Keratinocyte (primary cell): ENCODE measurements at places on chromosomes 5 and 9.

DNA sequence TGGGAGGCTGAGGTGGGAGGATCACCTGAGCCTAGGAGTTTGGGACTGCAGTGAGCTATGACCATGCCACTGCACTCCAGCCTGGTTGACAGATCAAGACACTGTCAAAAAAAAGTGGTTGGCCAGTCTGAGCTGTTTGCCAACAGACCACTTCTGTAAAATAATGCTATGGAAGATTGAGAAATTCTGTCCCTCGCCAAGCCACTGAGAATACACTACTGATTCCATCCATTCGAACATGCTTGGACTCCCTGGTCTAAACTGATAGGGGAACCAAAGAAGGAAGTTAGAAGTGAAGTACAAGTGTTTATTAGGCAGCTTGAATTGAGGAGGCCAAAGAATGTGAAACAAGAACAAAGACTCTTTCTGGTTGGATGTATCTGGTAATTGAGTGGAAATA, 27.2 kb downstream of the ENC1 start:
- no peak for DNase-seq

DNA sequence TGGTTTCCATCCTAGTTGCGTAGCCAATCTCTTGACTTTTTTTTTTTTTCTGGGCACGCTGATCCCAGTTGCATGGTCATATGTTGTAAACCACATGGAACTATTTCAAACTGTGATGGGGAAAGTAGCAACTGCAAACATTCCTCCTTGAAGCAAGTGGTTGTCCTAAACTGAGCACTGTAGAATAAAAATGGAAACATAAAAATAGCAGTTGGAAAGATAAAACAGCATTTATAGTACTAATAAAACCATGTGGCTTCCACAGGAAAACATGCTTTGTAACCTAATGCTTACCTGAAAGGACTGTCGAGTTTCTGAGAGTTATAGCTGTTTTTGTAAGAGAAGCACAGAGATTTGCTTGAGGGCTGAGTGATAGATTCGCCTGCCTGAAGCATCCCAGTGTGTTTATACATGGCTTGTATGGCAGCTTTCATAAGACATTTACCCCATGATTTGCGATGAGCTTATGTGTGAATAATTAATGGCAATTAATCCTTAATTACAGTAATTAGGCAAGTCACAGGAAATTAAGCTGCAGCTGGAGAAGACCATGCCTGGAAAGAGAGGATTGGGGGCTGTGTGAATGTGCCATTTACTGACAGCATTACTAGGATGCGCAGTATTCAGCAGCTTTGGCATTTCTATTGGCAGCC, 136.5 kb downstream of the PBX3 start:
- DNase-seq: no peak

DNA sequence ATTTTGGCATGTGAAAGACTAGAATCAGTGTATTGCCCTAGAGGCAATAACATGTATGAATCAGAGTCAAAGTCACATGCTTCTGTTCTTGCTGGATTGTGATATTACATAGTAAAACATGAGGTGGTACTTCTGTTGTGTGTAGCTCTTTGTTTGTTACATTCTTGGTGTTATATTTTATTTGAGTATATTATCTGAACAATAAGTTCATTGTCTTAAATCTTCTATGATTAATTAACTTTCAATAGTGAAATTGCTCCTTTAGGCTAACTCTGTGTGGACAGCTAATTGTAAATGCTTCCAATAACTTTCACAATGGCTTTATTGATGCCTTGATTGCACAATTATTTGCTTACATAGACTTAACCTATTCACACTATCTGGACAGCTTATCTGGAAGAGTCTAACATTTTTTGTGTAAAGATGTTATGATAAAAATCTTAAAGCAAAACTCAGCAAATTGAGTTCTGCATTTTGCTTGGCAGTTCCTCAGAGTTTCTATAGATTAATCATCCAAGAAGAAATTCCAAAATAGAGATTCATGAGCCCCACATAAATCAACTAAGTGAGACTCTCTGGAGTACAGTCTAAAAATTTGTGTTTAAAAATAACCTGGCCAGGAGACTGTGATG, 239.6 kb upstream of the TUSC1 start:
- no peak for DNase-seq

GRCh38 chr9:37336150-37336549, 86.3 kb upstream of the GRHPR start:
- no peak for DNase-seq

GRCh38 chr9:31445960-31446359, 938.5 kb upstream of the ACO1 start:
- DNase-seq: no peak
